IPS-NIHi11 (cell line): ENCODE measurements at places on chromosomes 3 and 15.

DNA sequence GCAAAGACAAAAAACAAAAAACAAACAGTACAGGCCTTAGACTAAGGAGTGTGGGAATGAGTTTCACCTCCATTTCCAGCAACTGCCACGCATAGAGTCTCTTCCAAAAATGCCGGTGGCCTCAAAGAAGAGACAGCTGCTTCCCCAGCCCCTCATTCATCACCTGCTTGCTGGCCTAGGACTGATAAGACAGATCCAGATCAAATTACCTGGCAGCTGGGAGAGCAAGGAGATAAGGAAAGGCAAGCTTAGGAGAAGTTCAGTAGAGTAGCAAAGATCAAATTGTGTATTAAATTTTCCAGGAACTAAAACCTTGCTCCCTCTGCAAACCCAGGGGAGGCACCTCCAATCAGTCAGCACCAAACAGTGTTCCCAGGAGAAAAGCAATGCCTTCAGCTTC is 325.8 kb upstream of the CTNNB1 start:
- DNase-seq = no peak

- DNase-seq = no peak
Observed at GRCh38 chr3:129052675-129053074, 7.9 kb upstream of the GP9 start.

GRCh38 chr15:43484455-43484854 is 8.5 kb downstream of the TP53BP1 start:
- no peak for DNase-seq

GRCh38 chr15:23857028-23857641 is 170.0 kb upstream of the NDN start:
- DNase-seq = peak; percentile 43

DNA sequence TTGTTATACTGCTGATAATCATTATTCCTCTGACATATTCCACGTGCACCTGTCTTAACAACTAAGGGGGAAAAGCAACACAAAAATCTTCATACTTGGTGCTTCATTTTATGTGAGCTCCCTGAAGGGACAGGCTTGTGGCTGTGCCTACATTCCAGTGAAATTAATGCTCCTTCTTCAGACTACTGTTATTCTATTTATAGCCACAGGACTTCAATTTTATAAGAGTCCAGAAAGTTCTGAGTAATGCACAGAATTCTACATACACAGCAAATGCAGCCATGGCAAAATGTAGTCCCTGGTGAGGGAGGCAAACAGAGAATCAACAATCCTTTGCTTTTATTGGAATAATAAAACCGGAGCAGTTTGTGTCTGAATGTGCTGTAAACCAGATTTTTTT is 417.1 kb downstream of the RBMS3 start:
- no peak for DNase-seq

DNA sequence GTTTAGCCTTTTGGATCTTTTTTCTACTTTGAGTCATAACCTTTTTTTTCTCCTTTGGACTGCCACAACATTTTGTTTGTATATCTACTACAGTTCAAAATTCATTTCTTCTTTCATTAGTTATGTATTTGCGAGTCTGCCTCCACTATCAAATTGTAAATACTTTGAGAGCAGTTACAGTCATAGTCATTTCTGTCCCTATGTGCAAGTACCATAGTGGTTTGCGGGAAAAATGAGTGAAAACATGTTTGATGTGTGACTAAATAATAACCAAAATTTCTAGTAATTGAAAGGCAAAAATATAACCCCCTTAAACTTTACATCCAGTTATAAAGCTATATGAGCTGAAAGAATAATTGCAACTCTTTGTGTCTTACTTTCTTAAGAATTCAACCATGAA is 45.8 kb upstream of the CCDC50 start:
- no peak for DNase-seq

GRCh38 chr3:123431658-123432324 is 17.1 kb downstream of the ADCY5 start:
- DNase-seq = no peak

DNA sequence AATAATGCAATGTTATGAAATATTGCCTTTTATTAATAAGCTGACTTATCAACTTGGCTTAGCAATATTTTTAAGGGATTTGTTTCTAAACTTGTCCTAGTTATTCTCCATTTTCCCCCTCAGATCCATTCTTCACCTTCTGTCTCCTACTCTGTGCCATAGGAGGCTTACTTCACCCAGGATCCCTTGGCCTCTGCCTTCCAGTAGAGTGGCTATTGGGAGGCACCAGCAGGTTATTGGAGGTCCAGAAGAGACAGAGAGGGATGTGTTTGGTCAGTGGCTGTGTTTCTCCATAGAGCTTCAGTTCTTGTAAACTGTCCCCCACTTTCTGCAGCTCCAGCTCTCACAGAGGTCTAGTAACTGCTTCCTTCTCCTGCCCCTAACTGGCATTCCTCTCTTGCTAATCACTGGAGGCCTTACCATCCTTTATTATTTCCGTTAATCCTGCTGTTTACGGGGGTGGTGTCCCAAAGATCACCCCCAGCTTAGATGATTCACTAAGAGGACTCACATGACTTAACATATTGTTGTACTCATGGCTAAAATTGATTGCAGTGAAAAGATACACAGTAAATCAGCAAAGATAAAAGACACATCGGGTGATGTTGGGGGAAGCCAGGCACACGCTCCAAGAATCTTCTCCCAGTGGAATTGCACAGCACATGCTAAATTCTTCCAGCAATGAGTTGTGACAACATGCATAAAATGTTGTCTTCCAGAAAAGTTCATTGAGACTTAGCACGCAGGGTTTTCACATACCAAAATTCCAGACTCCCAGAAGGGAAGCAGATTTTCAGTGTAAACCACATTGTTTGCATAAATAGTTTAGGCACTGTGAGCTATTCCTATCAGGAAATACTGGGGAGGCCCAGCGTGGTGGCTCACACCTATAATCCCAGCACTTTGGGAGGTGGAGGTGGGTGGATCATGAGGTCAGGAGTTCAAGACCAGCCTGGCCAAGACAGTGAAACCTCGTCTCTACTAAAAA is 67.5 kb downstream of the RPL22L1 start:
- no peak for DNase-seq

DNA sequence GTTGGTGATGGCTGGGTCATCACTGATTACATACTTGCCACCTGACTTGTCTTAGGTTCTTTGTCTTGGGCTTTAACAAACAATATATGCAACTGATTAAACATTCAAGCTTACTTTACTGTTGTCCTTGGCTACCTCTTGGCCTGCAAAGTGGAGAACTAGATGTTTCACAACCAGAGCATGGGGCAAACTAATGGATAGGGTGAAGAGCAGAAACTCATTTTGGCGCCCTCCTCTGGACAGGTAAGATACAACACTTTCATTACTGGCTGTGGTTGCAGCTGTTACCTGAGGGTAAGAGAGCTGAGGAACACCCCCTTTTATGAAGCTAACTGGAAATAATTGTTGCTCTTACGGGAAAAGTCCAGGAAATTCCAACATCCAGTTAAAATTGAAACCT is 262.1 kb downstream of the NAALADL2 start:
- DNase-seq = peak; percentile 37

DNA sequence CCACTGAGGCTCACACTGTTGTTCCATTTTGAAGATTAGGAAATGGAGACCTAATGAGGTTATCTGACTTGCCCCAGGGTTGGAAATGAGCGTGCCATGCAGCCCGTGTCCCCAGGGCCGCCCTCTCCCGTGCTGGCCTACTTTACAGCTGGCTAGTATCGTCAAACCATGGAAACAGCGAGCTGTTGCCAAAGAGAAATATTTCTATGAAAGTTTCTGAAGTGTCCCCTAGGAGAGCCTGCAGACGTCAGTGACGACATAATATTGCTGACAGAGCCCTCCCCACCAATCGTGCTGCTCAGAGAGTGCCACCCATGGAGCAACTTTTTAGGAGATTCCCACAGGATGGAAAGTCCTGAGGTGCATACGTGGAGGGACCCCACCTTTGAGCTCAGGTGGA is 11.2 kb upstream of the FAM174B start:
- DNase-seq = no peak

GRCh38 chr3:27174530-27174929 is 194.7 kb downstream of the NEK10 start:
- DNase-seq = no peak

DNA sequence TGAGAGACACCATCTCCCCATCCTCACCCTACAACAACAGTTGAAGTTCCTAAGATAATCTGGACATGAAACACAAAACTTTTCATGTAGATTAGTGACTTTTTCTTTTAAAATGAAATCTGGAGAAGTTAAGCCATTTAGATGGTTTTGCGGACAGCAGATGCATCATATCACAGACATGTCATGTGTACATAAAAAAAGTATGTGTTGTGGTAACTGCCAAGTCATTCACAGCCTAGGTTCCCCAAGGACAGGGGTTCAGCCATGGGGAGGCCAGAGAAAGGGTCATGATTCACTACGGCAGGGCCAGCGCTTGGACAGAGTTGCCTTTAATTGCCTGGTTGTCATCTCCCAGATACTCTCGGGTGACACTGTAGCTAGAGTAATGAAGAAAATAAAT is 163.2 kb downstream of the PDZRN3 start:
- DNase-seq = no peak

- DNase-seq = no peak
Observed at GRCh38 chr3:59456852-59457485, 407.1 kb upstream of the CFAP20DC start.

DNA sequence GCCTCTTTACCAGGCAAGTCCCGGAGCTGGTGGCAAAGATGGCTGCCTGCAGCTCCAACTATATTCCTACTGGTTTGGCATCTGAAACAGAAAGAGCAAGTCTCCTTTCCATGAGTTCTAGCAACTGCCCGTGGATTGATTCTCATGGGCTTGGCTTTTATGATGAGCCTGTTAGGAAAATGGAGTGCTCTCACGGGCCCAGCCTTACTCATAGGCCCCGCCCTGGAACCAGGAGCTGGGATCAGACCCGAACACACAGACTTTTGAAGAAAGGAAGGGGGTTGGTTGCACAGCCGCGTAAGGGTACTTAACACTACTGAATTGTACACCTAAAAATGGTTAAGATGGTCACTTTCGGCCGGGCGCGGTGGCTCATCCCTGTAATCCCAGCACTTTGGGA is 2.9 kb downstream of the NRROS start:
- no peak for DNase-seq

DNA sequence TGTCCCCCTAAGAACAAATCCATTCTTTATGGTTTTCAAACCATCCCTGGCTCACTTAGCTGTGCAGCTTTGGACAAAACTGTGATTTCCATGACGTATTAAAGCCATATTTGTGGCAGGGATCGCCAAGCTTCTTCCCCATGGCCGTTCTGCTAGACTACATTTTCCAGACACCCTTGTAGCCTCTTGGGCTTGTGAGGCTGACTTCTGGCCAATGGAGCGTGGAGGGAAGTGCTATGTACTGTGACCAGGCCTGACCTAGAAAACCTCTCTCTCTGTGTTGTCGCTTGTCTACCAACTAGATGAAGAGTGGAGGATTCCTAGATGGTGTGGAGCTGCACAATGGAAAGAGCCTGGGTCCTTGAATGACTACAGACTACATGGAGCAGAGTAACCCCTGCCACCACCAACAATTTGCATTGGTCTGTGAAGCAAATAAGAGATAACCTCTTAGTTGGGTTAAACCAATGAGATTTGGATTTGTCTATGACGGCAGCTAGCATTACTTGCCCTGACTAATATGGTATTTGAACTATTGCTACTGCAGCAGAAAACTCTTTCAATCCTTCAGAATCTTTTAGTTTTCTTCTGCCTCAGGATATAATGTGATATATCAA is 22.1 kb upstream of the MGLL start:
- no peak for DNase-seq

- no peak for DNase-seq
Observed at GRCh38 chr15:70247281-70247680, 149.6 kb upstream of the TLE3 start.

DNA sequence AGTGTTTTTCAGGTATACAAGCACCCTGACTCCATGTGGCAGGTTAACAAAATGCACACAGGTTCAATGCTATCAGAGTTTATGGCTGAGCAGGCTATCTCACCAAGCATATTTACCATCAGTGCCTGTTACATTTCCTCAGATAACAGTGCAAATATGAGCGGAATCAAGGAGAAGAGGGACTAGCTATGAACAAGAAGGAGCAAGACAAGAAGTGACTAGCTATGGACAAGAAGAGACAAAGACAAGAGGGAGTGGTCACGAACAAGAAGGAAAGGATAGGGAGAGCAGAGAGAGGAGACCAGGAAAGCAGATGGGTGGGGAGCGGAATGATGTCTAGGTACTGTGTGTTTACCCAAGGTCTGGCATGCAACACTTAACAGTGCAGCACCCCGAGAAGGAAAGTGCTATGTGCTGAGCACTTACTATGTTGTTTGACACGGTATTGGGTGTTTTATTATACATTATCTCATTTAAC is 8.6 kb downstream of the ILDR1 start:
- DNase-seq = no peak

- DNase-seq = no peak
Observed at GRCh38 chr3:52827441-52827840, 3.0 kb downstream of the ITIH4 start.

DNA sequence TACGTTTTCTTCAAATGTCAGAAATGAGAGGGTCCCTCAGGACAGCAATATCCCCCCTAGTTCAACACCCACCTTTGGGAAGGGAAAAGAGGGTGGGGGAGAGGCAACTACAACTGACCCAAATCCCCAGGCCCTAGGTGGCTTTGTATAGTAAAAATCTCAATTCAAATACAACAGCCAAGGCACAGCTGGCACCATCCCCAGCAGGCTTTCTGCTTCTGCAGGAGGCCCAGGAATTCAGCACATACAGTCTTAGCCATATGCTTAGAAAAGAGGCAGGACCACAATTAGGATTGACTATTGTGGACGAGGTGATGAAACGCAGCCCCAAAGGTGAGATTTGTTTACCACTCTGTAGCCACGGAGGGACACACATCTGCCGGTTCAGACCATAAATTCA is 15.8 kb downstream of the NR2E3 start:
- no peak for DNase-seq

GRCh38 chr3:184759666-184760200 is 47.9 kb upstream of the MAGEF1 start:
- no peak for DNase-seq
